Central memory CD4-positive, alpha-beta T cell (primary cell): ENCODE measurements at places on chromosomes 5 and 9.

DNA sequence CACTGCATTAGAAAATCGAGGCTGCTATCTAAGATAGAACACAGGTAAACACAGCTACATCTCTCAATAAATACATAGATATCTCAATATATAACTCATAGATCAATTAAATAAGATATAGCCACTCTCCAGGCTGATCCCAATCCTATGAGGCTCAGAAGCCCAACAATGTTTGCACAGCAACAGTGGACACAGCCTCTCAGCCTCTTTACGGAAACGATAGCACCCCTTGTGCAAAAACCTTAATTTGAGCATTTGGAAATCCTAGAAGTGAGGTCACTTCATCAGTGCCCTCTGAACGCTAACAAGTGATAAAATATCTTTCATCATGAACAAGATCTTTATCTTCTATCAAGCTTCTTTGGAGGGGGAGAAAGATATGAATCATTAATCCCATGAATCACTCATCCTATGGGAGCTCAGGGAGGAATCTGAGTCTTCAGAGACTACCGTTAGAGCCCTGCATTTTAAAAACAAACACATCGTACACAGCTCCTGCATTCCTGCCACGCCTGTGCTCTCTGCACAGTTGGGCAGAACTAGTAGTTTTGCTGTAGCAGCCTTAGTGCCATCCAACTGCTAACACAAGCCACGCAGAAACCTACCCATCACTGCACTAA is 71.4 kb downstream of the MED27 start:
- no peak for DNase-seq

GRCh38 chr9:2059274-2059929 is 44.3 kb downstream of the SMARCA2 start:
- no peak for DNase-seq

GRCh38 chr5:66242050-66242715 is 98.1 kb downstream of the SREK1 start:
- no peak for DNase-seq

- no peak for DNase-seq
These were observed 35.1 kb upstream of the NANS start for GRCh38 chr9:98021306-98022040.

DNA sequence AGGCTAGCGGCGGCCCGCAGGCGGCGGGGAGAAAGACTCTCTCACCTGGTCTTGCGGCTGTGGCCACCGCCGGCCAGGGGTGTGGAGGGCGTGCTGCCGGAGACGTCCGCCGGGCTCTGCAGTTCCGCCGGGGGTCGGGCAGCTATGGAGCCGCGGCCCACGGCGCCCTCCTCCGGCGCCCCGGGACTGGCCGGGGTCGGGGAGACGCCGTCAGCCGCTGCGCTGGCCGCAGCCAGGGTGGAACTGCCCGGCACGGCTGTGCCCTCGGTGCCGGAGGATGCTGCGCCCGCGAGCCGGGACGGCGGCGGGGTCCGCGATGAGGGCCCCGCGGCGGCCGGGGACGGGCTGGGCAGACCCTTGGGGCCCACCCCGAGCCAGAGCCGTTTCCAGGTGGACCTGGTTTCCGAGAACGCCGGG is 253 bp downstream of the SLC12A2 start:
- no peak for DNase-seq

GRCh38 chr5:68331192-68332079 is 115.9 kb downstream of the PIK3R1 start:
- DNase-seq = no peak

DNA sequence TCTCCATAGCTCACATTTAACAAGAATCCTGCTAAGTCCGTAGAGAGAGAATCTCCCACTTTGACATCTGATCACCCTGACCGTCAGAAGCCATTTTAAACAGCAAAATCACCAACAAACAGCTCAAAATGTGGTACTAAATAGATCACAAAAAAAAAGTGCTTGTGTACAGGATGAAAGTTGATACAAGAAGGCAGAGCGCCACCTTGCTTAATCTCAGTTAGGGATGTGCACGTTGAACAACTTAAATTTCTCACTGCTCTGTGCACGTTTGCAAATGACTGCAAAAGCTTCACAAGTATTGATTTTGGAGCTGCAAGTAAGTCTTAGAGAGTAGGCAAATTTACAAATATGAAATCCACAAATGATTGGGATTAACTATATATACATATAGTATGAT is 63.1 kb upstream of the NREP start:
- no peak for DNase-seq
